ENCODE measurements at places on chromosomes 1 and 21.

- no peak for DNase-seq
Measured at GRCh38 chr1:9115351-9116205, 13.3 kb downstream of the GPR157 start.

GRCh38 chr1:5937373-5937857 is 54.8 kb downstream of the NPHP4 start:
- DNase-seq: no peak

DNA sequence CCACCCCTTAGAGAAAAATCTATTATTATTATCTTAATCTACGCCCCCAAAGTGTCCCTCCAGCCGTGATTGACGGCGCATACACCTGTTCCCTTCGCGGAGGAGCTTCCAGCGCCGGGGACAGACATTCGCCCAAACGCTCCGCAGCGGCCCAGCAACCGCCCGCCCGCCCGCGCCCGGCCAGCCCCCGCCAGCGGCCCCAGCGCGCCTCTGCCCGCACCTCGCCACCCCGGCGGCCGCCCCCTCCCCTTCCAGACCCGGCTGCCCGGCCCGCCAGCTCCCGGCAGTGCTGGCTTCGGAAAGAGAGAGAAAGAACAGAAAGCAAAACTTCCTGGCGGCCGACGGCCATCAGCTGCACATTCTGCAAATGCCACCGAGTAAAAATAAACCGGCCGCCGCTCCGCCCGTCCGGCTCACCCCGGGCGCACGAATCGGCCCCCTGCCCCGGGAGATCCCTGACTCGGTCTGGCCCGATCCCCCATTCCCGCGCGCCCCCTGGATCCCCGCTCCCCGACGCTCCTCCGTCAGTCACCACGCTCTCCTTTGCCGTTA is 1.6 kb downstream of the CASZ1 start:
- DNase-seq: no peak

DNA sequence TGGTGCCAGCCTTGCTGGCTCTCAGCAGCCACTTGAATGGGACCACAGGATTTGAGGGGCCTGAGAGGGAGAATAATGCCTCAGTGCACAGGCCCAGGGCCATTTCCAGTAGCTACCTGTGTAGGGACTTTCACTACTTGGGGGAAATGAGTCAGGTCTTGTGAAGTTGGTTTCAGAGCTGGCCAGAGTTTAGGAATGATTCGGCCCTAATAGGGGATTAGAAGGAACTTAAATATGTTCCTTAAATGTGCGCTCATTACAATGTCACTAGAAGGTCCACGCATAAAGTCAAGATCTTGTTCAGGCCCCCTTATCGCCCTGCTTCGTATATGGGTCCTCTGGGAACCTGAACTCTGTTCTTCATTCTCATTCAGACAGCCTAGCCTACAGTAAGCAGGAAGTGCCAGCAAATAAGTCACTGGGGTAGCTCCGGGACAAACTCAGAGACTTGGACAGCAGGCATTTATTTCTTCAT is 5.6 kb upstream of the AKR1A1 start:
- no peak for DNase-seq

GRCh38 chr1:44327679-44328491 is 27.2 kb downstream of the ERI3 start:
- no peak for DNase-seq

DNA sequence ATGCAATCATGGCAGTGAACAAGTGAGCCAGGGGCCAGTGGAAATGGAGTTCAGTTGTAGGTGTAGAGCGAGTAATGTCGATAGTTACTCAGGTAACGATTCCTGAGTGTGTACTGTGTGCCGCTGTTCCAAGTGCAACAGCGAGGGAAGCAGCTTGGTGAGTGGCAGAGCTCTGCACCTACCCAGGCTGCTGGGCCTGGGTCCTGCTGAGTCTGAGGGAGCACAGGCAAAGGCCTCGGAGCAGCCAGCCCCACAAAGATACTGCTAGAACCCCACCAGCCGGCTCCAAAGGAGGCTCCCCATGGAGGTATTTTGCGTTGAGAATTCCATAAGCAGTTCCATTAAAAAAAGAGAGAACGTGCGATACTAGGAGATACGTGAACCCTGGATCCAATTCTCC is 23.2 kb downstream of the PARP1 start:
- DNase-seq: no peak

GRCh38 chr1:155218854-155219591 is 10.5 kb downstream of the MTX1 start:
- DNase-seq: peak; percentile 59

- no peak for DNase-seq
Measured at GRCh38 chr1:54228638-54229079, 28.7 kb downstream of the MRPL37 start.

GRCh38 chr1:205077934-205078311 is 6.3 kb downstream of the TMEM81 start:
- no peak for DNase-seq

DNA sequence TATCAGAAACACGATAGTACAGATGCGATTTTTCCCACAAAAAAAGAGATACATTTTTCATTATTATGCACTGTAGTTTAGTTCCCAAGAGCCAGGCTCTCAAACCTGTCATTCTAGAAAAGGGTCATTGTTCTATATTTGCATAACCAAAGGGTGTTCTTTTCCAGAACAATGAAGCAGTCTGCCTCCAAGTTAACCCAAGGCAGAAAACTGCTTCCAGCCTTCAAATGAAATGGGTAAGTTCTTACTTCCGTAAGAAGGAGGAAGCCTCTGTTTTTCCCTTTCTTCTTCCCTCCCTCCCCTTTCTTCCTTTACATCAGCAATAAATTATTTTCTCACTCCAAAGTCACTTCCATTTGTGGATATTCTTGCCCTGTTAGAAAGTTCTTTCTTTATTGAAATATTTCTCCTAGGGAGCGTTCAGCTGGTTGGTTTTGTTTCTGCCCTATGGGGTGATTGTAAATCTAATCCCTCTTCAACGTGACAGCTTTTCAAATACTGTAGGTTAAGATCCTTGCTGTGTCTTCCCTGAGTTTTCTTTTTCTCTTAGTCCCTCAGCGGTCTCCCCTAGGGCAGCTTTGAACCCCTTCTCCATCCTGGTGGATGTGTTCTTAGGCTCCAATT is 77.3 kb upstream of the PTGFRN start:
- DNase-seq: no peak

DNA sequence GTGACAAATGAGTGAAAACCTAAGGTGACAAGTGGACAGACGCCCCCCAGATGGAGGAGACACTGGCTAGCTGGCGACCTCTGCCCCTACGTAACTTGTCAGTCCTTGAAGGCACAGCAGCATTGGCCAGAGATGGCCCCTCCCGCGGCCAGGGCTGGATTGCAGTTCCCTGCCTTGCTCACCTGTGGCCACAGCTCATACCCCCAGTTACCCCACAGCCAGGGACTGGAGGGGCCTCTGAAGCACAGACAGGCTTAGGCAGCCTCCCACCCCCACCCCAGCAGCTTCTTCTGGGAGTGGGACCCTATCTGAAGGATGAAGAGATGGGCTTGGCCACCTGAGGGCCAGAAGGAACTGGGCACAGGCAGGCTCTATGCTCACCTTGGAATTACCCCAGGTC is 3.7 kb downstream of the HES3 start:
- no peak for DNase-seq

DNA sequence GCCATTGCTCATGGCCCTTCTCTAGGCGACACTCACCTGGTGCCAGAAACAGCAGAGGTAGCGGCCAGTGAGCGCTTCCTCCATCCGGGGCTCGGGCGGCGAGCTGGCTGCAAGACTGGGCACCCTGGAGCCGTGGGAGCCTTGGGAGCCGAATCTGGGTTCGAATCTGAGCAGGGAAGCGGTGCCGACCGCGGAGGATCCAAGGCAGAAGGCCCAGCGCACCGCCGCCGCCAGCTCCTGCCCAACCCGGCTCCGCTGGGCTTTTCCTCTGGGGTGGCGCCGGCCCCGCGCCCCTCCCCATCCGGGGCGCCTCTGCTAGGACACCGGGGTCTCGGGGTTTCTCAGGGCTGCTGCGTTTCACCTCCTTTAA is 1.7 kb upstream of the PRDM16 start:
- no peak for DNase-seq

- no peak for DNase-seq
Measured at GRCh38 chr1:14660801-14661200, 62.3 kb downstream of the KAZN start.

- no peak for DNase-seq
Measured at GRCh38 chr1:64505944-64506655, 36.2 kb downstream of the CACHD1 start.

DNA sequence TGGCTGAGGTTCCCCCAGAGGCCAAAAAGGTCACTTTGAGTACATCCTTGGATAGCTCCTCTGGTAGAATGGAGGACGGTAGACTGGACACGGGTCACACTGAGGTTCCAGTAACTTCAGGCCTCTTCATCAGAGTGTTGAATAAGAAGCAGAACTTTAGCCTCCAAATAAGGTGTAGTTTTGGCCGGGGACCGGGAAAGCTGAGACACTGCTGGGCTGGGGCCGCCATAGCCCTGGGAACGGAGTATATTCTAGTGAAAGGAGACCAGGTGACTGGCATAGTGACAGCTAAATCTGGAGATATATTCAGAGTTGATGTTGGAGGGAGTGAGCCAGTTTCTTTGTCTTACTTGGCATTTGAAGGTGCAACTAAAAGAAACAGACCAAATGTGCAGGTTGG is 84.1 kb downstream of the EVA1C start:
- DNase-seq: no peak

DNA sequence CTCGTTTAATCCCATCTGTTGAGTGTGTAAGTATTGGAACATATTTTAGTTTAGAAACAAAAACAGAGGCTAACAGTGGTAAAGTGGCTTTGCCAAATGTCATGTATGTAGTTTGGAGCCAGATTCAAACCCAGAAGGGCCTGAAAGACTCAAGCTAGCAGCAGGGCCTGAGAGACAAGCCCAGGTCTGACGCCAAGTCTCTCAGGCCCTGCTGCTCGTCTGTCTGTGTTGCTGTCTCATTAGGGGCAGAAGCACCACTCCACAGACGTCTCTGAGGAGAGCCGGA is 8.3 kb downstream of the CITED4 start:
- DNase-seq: no peak

- DNase-seq: no peak
Measured at GRCh38 chr1:156618853-156619581, at the start of gene HAPLN2. TSS of gene HAPLN2 (plus strand) at chr1:156619415. CDS start at chr1:156623491, 4,076 bp downstream.

DNA sequence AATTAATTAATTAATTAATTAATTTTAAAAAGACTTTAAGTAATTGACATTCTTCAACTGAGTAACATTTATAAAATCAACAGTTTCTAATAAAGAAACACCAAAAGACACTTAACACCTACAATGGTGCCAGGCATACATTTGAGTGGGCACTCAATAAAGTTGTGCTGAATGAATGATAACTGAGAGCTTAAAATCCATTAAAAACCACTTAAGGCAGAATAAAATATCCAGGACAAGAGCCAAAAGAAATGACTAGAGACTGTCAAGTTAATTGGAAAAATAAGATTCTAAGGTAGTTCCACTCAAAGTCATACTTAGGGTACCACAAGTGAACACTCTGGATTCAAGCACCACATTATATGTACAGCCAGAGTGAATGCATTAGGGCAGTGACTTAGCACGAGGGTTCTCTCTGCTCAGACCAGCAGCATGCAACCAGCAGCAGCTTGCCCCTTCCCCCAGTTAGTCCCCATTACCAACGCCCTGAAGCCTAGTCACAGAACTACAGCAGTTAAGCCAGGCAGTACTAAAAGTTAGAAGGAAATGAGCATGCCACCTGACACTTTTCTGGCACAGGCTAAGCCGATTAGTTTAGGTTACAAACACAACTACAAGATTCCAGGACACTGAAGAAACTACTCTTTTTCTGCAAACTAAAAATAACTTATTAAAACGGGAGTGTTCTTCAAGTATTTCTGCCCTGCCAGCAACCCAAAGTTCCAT is 46.5 kb downstream of the LUZP1 start:
- DNase-seq: no peak

- no peak for DNase-seq
Measured at GRCh38 chr1:227934476-227935313, 13.0 kb downstream of the WNT9A start.

DNA sequence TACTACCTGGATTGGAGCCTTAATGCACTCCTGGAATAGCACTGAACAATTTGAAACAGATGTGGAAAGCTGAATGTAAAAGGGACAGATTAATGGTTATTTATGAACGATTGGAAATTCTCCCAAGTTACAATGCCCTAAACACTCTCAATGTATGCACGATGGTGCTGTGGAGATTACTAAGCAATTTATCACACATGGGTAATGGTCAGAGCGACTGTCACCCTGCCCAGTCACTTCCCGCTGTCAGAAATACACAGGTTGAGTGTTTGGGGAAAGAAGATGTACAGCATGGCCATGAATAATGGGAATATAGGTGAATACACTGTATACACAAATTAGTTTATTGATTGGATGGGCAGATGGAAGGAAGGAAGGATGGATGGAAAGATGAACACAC is 342.4 kb downstream of the VAV3 start:
- no peak for DNase-seq

DNA sequence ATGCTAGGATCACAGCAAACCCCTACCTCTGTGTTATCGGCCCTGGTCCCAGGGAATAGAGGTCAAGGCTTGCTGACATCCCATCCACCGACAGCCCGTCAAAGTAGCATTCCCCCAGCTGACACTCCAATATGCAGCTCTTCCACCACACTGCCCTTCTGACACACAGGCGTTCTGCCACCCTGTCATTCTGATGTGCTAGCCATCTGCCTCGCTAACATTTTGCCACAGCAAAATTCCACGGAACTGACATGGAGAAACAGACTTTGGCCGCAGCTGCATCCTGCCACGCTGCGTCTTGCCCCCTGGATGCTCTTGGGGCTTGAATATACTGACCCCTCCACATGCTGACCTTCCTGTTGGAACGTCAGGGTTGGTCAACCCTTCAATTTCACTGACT is 163.2 kb upstream of the CSF3R start:
- no peak for DNase-seq

- DNase-seq: no peak
Measured at GRCh38 chr21:42631142-42631541, 22.3 kb upstream of the PDE9A start.

All from CD8-positive, alpha-beta T cell (primary cell).